ENCODE measurements at places on chromosomes 12 and 14.

GRCh38 chr12:49838973-49839633 lies 3.8 kb downstream of the BCDIN3D start:
- DNase-seq: peak; percentile 43

GRCh38 chr12:22858849-22859570 lies 234.0 kb downstream of the ETNK1 start:
- no peak for DNase-seq

DNA sequence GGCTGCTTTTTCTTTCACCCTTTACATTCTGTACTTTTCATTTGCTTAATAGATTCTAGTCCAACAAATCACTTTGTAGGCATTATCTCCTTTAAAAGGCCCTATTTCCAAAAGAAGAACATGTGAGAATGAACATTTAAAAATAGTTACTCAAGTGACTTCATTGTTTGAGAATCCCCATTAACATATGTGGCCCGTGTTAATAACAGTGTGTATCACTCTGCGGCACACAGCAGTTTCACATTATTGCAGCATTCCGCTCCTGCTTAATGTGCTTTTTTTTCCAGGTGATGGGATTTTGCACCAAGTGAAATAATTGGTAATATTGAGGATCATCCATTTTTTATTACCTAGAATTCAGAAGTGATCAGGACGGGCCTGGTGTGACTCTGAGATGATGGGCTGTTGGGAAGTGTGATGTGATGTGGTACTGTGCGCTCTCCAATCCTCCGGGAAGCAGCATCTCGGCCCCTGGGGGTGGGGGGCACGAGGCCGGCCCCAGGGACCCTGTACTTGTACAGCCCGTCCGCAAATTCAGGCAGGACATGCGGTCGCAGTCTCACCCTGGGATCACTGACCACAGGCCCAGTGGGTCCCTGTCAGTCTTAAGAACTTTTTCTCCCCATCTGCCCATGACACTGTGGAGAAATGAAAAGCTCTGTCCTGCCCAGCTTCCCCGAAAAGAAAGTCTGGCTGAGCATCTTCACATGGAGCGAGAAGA lies 32.9 kb downstream of the SLC15A4 start:
- no peak for DNase-seq

DNA sequence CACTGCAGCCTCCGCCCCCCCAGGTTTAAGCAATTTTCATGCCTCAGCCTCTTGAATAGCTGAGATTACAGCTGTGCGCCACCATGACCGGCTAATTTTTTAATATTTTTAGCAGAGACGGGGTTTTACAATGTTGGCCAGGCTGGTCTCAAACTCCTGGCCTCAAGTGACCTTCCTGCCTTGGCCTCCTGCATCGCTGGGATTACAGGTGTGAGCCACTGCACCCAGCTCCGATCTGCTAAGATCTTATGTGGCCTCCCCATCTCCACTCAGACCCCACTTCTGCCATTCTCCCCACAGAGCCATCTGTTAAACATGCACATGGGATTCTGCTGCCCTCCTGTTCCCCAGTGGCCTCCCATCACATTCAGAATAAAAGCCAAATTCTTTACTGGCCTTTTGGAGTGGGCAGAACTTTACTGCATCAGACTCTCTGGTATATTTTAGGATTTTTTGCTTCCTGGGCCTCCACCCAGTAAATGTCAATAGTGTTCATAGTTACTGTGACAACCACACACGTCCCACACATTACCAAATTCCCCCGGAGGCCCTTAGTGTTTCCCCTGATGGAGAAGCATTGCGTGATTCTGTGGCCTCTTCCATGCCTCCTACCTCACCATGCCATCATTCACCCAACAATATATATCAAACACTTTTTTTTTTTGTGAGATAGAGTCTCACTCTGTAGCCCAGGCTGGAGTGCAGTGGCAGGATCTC lies 96.3 kb downstream of the PTPN11 start:
- no peak for DNase-seq

- DNase-seq: no peak
These were observed 158.2 kb upstream of the RGS6 start for GRCh38 chr14:71773898-71774481.

- DNase-seq: no peak
These were observed 77.7 kb downstream of the PLXNC1 start for GRCh38 chr12:94225947-94226630.

DNA sequence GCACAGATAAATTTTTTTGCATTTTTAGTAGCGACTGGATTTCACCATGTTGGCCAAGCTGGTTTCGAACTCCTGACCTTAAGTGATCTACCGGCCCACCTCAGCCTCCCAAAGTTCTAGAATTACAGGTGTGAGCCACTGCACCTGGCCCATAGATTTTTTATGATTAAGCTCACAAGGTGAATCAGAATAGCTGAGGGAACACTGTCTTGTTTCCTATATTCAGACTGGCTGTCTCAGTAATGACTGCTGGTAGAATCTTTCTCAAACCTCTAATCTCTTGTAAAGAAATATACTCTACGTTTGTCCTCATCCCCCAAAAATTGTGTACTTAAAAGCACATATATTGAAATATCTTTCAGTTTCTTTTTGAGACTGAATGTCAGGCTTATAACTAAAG lies 362.1 kb downstream of the EGLN3 start:
- no peak for DNase-seq

GRCh38 chr12:52524241-52524897 lies 4.2 kb upstream of the KRT5 start:
- DNase-seq: no peak

DNA sequence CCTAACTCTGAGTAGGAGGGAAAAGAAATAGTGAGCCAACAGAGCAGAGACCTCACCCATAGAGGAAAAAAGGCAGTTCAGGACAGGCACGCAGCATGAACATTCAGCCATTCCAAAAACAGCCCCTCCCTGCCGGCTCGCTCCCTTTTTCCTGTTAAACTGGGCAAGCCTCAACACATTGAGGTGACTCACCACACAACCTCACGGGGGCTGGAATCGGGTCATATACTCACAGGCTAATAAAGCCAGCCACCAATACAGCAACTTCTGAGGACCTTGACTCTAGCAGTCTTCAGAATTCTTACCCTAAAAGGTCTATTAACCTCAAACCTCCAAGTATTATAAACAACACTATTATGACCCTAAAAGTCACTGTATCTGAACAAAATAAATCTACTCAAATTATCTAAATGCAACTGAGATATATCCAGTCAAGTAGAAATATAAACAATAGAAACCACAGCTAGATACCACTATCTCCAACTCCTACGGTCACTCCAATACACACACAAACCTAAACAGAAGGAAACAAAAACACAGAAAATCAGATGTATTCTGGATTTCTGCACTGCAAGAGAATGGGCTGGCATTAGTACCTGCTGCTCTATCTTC lies 6.3 kb downstream of the YBX3 start:
- peak; percentile 95 for DNase-seq

- DNase-seq: no peak
These were observed 10.7 kb upstream of the NEUROD4 start for GRCh38 chr12:55008944-55009585.

GRCh38 chr14:72492196-72492595 lies 401.7 kb downstream of the DPF3 start:
- DNase-seq: no peak

DNA sequence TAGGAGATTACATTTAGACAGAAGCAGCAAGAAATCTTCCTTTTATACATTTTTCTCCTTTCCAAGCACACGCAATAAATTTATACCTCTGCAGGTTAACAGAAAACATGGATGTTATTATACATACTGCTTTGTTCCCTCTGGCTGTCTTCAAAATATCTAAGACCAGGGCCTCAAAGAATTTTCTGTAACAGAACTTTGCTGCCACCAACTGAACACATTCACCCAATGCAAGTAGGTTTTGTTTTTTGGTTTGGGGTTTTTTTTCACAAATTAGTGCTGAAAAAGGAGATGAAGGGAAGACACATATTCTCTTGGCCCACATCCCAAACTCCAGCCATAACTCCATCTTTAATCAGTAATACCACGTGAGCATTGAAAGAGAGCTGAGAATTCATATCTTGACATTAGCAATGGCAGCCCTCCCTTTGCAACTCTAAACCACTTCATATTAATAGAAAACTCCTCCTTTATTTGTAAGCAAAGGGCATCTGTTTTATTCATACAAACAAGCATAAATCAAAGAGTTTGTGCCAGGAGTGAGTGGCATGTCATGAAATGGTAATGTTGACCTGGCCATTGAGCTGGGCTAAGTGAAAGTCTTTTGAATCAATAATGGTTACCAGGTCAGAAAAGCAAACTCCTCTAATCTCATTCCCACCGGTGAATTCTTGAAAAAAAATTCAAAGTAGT lies 150.8 kb upstream of the FSCB start:
- DNase-seq: peak; percentile 25

DNA sequence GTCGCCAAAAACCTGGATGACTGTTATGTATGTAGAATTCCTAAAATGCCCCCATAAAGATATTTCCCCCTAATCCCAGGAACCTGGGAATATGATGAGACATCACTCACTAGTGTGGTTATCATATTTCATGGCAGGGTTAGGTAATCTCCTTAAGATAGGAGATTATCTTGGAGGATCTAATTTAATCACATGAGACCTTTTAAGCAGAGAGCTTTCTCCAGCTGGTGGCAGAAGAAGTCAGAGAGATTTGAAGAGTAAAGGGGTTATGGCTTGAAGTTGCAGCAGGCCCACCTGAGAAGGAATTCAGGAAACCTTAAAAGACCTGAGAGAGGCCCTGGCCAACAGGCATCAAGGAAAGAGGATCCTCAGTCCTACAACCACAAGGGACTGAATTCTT lies 53.6 kb downstream of the DYRK2 start:
- DNase-seq: no peak

GRCh38 chr12:98998697-98999299 lies 353.7 kb downstream of the APAF1 start:
- peak; percentile 1 for DNase-seq

DNA sequence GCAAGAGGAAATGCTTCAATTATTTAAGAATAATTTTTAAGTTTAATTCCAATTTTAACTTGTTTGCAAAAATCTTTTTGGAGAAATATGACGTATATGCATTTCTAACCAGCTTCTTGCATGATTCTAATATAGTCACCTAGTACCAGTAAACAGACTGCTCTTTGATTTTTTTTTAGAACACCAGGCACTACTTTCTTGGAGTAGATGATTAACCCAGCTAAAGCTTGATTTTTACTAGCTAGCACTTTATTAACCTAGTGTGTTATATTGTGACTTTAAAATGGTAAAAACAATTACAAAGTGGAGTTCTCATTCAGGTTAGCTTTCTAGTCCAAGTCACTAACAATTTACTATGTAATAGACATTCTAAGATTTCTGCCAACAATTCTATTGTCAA lies 32.6 kb upstream of the FGD4 start:
- DNase-seq: no peak

- no peak for DNase-seq
These were observed 52.2 kb downstream of the CKAP4 start for GRCh38 chr12:106195621-106196027.

GRCh38 chr14:30960216-30960615 lies 65.2 kb upstream of the AP4S1 start:
- DNase-seq: no peak

DNA sequence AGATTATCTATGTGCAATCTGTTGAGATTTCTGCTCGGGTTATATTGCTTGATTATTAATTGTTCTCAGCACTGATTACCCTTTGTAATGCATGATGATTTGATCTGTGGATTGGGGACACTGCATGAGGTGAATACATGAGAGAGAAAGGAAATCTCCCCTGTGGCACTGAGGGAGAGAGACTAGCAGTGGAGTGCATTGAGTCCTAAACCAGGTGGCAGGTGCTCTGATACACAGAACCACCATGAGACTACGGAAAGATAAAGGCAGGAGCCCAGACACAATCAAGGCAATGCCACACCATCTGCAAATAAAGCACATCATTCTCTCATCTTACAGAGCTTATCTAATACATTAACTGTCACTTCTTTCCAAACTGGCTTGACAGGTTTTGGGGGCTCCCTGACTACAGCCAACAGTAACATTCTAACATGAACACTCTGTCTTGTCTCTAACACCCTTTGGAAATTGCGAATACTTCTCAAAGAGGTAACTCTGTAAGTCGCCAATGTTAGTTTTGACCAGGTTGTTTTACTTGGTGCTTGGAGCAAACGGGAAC lies 37.6 kb upstream of the TSPAN8 start:
- no peak for DNase-seq

DNA sequence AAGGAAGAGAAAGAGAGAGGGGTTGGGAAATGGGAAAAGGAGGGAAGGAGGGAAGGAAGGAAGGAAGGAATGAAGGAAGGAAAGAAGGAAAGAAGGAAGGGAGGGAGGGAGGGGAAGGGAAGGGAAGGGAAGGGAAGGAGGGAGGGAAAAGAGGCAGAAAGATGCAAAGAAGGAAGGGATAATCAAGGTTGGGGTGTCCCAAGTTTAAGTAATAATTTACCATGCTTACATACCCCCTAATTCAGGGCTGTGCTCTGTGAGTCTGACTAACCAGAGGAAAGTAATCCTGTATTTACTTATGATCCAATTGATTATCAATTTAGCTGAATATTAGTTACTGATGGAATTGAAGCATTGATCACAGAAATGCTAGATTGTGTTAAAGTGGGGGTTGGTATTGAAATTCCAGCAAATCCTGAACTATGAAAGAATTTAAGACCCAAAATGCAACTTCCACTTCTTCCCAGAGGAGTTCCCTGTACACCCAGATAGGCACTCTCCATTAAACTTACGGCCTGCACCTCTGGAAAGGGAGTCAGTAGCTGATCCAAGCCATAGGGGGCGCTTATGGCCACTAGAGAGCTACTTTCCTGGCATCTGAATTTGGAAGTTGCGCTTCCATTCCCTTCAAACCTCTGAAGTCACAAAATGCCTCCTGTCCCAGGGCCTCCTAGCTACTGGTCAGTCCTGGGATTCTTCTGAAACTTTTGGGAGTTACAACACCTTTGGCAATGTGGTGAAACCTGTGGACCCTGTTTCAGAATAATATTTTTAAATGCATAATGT lies 162.7 kb upstream of the PWP1 start:
- DNase-seq: no peak

DNA sequence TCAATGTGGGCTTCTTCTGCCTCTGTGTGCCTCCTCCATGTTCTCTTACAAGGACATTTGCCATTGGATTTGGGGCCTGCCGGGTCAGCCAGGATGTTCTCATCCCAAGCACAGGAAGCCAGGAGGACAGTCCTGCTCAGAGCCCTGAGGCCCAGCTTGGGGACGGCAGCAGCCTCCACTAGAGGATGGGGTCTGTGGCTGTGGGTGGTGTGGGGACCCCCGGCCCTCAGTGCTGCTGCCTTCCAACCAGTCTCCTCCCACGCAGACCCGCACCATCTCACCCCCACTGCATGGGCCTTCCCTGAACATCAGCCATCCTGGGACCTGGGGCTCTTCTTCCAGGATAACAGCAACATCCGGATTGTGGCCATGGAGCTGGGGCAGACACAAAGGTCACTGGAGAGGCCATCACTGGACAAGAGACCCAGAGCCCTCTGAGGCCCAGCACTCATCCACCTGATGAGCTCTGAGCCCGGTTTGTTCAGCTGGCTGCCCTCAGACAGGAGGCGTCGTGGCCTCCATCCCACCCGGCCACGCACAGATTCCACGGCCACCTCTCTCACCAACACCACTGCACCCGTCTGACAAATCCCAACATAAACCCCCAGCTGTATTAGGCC lies 56.5 kb upstream of the C14orf180 start:
- no peak for DNase-seq

- no peak for DNase-seq
These were observed 23.9 kb downstream of the PRICKLE1 start for GRCh38 chr12:42565633-42566032.

- DNase-seq: peak; percentile 64
These were observed 25.8 kb downstream of the DACT1 start for GRCh38 chr14:58663494-58664111.

- no peak for DNase-seq
These were observed 97.4 kb upstream of the PPP4R3A start for GRCh38 chr14:91607322-91608047.

GRCh38 chr12:22755629-22756028 lies 130.7 kb downstream of the ETNK1 start:
- no peak for DNase-seq
